ENCODE measurements at places on chromosomes 1 and 21. TPM values are rescaled to one million over a fixed set of nuclear protein-coding genes. Genes with fewer than 3 reads are reported as not detected.

DNA sequence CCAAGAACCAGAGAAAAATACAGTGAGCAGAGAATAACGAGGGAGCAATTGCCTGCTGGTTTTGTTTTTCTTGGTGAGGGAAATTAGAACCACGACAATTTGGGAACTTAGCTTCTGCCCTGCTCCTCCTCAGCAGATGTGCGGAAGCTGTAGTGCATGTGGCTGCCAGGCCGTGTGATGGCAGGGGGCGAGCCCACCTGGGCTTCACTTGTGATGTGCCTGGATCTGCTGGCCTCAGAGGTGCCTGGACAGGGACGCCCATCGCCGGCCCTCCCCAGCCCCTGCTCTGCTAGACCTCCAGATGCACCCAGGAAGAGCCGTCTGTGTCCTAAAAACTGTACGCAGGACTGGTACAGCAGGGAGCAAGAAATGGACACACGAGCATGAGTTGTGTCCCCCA is 28.5 kb upstream of the C1orf174 start:
- peaks cover 12% of the 10 kb centered on the region for H3K4me1 ChIP-seq
- H3K27me3 ChIP-seq = peaks cover 37% of the 10 kb centered on the region
- H3K27ac ChIP-seq = no peak overlapping the region
- no peak for DNase-seq

GRCh38 chr1:30757352-30758120 is at the start of gene LAPTM5:
Gene LAPTM5, minus strand, starts transcription at chr1:30757774. Its CDS starts 29 bp downstream, at chr1:30757745.
- no peak for DNase-seq
- peak within 1 kb of the TSS; percentile 16 for H3K27ac ChIP-seq
- peaks cover 6% of the 10 kb centered on the region for H3K4me1 ChIP-seq
- no peaks in the 10 kb centered on the region for H3K27me3 ChIP-seq
- no peak within 1 kb of the TSS for H3K4me3 ChIP-seq

DNA sequence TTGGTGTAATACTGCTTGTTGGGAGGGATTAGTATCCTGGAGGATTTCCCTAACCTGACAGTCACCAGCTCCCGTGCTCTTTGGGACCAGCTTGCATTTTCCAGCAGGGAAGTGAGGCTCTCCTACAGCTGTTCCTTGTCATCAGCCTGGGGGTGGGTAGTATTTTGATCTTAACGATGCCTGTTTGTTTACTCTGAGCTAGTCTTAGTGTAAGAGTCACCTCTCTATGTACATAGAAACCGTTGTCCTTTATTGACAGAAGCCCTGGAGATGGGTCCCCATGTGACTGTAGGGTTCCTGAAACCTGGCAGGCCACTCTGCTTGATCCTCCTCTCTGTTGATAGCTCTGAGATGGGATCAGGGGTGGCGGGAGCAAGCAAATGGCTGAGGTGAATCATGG is 58.0 kb downstream of the ACP6 start:
- peaks cover 50% of the 10 kb centered on the region for H3K36me3 ChIP-seq
- H3K4me1 ChIP-seq = no peaks in the 10 kb centered on the region
- no peak for DNase-seq
- no peak overlapping the region for H3K27ac ChIP-seq
- no peaks in the 10 kb centered on the region for H3K27me3 ChIP-seq
- no peak overlapping the region for H3K4me3 ChIP-seq

PCP4 gene
- total RNA-seq = 18.1 TPM

GRCh38 chr1:164051782-164052181 is 507.2 kb upstream of the PBX1 start:
- H3K4me3 ChIP-seq = no peak overlapping the region
- H3K36me3 ChIP-seq = no peaks in the 10 kb centered on the region
- no peaks in the 10 kb centered on the region for H3K4me1 ChIP-seq
- no peak for DNase-seq
- H3K27ac ChIP-seq = no peak overlapping the region

DNA sequence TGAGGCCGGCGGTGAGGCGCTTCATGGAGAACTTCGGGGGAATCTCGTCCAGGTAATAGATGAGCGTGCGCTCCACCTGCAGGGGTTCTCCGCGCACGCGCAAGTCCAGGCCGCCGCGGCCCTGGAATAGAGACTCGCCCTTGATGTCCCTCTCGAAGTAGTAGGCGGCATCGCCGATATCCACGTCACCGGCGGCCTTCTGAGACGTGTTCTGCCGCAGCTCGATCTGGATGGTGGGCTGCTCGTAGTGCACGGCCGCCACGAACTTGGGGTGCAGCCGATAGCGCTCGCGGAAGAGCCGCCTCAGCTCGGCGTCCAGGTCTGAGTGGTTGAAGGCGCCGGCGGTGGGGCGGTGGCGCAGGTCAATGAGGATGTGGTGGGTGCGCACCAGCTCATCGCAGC is 726 bp downstream of the TACSTD2 start:
- peak overlapping the region; percentile 30 for H3K27ac ChIP-seq
- peaks cover 51% of the 10 kb centered on the region for H3K4me1 ChIP-seq

VHLL gene
- not detected for total RNA-seq

DNA sequence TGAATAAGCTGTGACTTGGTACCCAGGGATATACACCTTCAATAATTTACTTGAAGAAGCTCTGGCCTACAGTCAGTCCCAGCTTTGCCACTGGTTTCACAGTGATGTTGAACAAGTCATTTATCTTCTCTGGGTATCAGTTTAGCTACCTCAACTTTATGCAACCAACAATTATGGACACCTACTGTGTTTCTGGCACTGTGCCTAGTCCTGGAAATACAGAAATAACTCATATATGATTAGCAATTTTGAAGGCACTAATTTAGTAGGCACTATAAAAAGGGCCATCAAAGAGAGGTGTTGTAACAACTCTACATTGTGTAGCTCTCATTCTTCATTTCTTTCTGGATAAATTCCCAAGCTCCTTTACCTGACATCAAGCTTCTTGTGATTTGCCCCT is 88.6 kb upstream of the SPATA6 start:
- no peak for DNase-seq
- H3K4me1 ChIP-seq = no peaks in the 10 kb centered on the region
- no peak overlapping the region for H3K27ac ChIP-seq
- no peak overlapping the region for H3K4me3 ChIP-seq

DNA sequence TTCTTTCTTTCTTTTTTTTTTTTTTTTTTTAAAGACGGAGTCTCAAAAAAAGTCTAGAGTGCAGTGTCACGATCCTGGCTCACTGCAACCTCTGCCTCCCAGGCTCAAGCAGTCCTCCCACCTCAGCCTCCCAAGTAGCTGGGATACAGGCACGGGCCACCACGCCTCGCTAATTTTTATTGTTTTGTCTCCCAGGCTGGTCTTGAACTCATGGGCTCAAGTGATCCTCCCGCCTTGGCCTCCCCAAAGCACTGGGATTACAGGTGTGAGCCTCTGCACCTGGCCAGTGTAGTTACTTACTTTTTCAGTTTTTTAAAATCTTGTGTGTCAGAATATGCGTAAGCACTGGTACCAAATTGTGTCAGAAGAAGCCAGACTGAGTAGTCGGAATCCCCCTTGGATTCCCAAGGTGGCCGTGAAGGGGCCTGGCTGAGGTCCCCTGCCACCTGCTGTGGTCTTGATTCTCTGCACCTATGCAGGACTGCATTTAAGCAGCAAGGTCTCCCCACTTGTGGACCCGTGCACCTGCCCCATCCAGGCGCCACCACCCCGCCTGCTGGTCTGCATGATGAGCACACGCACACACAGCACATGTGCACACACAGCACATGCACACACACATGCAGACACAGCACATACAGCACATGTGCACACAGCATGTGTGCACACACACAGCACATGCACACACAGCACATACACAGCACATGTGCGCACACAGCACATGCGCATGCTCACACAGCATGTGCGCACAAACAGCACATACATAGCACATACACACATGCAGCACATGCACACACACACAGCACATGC is 47.5 kb downstream of the PCNT start:
- H3K27ac ChIP-seq = no peak overlapping the region
- H3K27me3 ChIP-seq = no peaks in the 10 kb centered on the region
- no peak overlapping the region for H3K4me3 ChIP-seq
- no peaks in the 10 kb centered on the region for H3K4me1 ChIP-seq
- H3K36me3 ChIP-seq = peaks cover 12% of the 10 kb centered on the region
- DNase-seq = no peak

TNFRSF1B gene
- total RNA-seq = 2.9 TPM

LENEP gene
- total RNA-seq = 1.3 TPM

DNA sequence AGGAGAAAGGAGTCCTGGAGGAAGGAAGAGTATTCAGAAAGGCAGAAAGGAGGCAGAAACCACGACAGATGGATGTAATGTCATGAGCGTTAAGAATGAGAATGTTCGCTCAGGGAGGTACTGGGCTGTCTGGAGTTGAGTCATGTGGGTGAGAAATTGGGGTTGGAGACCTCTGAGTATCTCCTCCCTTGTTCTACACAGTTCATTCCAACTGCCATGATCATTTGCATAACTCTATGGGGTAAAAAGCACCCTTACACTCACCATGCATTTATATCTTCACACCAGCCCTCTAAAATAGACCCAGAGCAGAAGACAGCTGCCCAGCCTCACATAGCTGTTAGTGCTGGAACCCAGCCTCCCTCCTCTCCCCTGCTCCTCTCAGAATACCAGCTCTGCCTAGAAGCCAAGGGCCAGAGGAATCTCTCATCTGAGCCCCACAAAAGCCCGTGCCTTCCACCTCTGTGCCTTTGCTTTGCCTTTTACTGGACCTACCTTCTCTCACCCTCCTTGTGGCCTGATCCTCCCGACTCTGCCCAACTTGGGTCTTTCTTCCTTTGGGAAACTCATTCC is 85.2 kb downstream of the BEND5 start:
- H3K4me3 ChIP-seq = no peak overlapping the region
- no peaks in the 10 kb centered on the region for H3K4me1 ChIP-seq
- no peak for DNase-seq
- H3K36me3 ChIP-seq = no peaks in the 10 kb centered on the region

- DNase-seq = no peak
- H3K36me3 ChIP-seq = no peaks in the 10 kb centered on the region
- H3K4me3 ChIP-seq = no peak overlapping the region
- no peak overlapping the region for H3K27ac ChIP-seq
- H3K27me3 ChIP-seq = no peaks in the 10 kb centered on the region
- peaks cover 15% of the 10 kb centered on the region for H3K4me1 ChIP-seq
These were observed 48.3 kb downstream of the C1orf198 start for GRCh38 chr1:230819976-230820375.

SMYD2 gene
- 35.8 TPM for total RNA-seq

- peaks cover 3% of the 10 kb centered on the region for H3K4me1 ChIP-seq
- no peak overlapping the region for H3K4me3 ChIP-seq
- H3K36me3 ChIP-seq = no peaks in the 10 kb centered on the region
- no peak for DNase-seq
These were observed 119.6 kb downstream of the UBE2U start for GRCh38 chr1:64323054-64323453.

DNA sequence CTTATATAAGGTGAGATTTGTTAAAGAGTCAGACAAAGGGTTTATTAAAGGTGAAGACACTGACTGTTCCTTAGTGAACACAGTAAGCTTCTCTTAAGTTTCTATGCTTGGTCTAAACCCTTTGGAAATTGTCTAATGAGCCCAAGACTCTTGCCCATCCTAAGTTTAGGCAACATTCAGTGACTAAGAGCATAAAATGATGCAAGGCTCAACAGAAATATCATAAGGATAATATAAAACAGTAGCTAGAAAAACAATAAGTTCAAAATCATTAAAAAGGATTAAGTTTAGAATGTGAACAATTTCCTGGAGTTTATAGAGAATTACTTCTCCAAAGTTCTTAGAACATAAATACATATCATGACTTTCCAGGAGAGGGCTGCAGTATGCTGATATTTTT is 108.9 kb upstream of the PDC start:
- H3K27ac ChIP-seq = no peak overlapping the region
- H3K4me3 ChIP-seq = no peak overlapping the region
- no peaks in the 10 kb centered on the region for H3K36me3 ChIP-seq
- DNase-seq = no peak
- no peaks in the 10 kb centered on the region for H3K27me3 ChIP-seq
- H3K4me1 ChIP-seq = no peaks in the 10 kb centered on the region

DNA sequence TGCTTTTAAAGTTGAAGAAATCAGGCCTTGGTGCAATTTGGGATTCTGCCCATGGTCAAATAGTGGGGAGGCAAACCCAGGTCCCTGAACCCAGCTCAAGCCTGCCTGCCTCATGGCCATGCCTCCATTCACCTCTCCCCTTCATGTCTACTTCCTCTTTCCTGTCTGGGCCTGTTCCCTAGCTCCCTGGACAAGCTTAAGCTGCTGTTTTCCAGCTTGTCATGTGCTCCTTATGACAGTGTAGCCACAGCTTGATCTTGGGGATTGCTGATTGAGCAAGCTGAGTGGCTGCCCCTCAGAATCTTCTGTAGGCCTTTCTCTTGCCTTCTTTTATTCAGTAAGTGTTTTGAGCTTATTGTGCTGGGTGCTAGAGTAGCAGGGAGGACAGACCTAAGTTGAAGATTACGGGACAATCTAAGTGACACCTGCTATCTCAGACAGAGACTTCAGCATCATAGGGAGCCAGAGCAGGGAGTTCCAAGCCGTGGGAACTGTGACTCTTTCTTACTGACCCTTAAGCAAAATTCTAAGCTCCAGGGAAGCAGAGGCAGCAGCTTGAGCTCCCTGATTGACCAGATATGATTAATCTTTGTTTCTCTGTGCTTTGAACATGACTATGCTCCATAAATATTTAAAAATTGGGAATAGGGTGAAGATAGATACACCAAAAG is 520 bp upstream of the MR1 start:
- no peak for DNase-seq
- peak overlapping the region; percentile 56 for H3K4me3 ChIP-seq
- peak overlapping the region; percentile 87 for H3K27ac ChIP-seq
- peaks cover 17% of the 10 kb centered on the region for H3K4me1 ChIP-seq

- H3K27ac ChIP-seq = no peak overlapping the region
- H3K4me1 ChIP-seq = peaks cover 43% of the 10 kb centered on the region
- no peak overlapping the region for H3K4me3 ChIP-seq
- no peaks in the 10 kb centered on the region for H3K36me3 ChIP-seq
- DNase-seq = peak; percentile 94
- H3K27me3 ChIP-seq = no peaks in the 10 kb centered on the region
These were observed 34.6 kb upstream of the S100A7 start for GRCh38 chr1:153494976-153495535.

GRCh38 chr1:84620720-84621313 is 46.6 kb upstream of the CTBS start:
- H3K36me3 ChIP-seq = no peaks in the 10 kb centered on the region
- H3K4me1 ChIP-seq = peaks cover 30% of the 10 kb centered on the region
- no peak overlapping the region for H3K27ac ChIP-seq
- peak overlapping the region; percentile 88 for H3K4me3 ChIP-seq

MYOG gene
- total RNA-seq = not detected

ADGRL4 gene
- total RNA-seq = 0.07 TPM

DNA sequence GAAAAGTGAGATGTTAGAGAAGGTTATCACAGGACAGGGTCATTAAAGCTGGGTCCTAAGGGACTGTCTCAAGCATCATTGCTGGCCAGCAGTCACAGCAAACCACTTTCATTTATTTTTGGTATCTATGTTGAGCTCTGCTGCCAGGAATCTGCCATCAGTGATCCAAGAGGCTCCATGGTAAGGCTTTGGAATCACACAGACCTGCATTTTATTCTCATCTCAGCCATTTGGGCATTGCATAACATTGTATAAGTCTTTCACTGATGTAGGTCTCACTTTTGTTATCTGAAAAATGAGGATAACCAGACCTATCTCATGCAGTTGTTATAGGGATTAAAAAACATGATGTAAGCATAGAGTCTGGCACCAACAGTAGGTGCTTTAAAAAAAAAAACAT is 77.5 kb downstream of the OMA1 start:
- peaks cover 3% of the 10 kb centered on the region for H3K36me3 ChIP-seq
- H3K27ac ChIP-seq = no peak overlapping the region

GRCh38 chr1:33388805-33389771 is 41.8 kb downstream of the PHC2 start:
- no peak for DNase-seq
- H3K36me3 ChIP-seq = no peaks in the 10 kb centered on the region
- H3K27me3 ChIP-seq = no peaks in the 10 kb centered on the region
- no peak overlapping the region for H3K4me3 ChIP-seq
- H3K4me1 ChIP-seq = peaks cover 58% of the 10 kb centered on the region

AMY2A gene
- not detected for total RNA-seq
